ENCODE measurements at places on chromosomes 2 and 18.

DNA sequence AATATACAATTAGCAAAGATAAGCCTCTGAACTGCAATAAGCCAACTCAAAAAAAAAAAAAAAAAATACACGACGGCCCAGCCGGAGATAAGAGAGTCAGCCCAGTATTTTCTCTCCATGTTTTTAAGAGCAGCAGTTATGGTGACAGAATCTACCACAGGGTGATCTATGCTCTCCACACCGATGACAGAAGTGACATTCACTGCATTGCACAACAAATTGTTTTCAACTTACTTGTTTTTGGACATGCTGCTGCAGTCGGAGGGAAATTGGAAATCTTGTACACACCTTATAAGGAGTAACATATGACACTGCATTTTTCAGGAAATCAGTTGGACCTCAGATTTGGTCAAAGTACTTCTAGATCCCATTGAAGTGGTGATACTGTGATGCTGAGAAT is 23.3 kb upstream of the APOB start:
- ATAC-seq: no peak

GRCh38 chr2:66530651-66531050 is 95.7 kb downstream of the MEIS1 start:
- ATAC-seq: no peak

GRCh38 chr2:157787364-157787938 is 88.7 kb downstream of the ACVR1 start:
- ATAC-seq: no peak

DNA sequence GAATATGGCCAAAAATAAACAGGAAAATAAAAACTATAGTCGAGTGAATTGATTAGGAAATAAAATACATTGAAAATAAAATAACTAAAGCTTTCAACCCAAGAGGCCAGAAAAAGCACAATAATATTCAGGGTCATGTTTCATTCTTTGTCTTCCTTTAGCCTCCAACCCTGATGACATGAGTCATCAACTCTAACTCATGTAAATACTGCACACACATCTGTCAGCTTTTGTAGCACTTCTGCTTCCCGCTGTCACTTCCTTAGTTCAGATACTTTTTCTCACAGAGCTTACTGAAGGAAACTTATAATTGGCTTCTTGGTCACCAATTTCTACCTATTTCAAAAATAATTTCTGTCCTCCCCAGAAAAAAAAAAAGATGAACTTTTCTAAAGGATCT is 112.8 kb downstream of the UPP2 start:
- ATAC-seq: peak; percentile 79

GRCh38 chr18:22485808-22486244 is 68.1 kb upstream of the CTAGE1 start:
- no peak for ATAC-seq

- ATAC-seq: no peak
Observed at GRCh38 chr2:75256485-75256884, 57.2 kb upstream of the TACR1 start.

DNA sequence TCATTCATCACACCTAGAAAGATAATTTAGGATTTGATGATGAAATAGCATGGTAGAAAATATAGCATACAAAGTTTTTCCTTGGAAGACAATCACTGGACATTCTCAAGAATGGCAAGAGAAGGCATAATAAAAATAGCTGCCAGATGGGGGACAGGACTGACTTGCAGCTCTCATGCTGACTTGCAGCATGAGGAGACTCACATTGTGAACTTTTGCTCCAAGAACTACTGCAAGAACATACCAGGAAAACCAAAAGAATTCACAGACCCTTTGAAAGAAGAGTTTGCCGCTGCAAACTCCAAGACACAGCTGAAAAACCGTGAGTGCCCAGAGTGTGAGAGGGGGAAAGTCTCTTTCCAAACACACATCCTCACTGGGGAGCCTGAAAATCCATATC is 47.0 kb downstream of the CRYGD start:
- ATAC-seq: no peak

All from esophagus mucosa (tissue), 1 donor.